ENCODE measurements at places on chromosomes 3 and 15.

DNA sequence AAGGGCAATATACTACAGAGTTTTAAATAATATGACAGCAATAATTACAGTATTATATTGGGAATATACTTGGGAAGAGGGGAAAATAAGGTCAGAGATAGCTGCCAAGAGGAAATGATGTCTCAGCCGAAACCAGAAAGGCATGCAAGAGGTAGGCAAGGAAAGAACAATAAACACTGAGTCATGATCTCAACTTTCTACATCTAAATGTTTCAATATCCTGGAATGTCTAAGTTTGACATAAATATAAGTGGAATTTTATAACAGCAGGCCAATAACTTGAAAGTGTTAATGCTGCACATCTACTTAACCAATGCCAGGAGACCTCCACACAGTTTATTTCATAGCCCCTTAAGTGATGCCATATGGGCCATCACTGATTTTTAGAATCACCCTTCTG is 99.8 kb upstream of the CPNE4 start:
- no peak for DNase-seq

DNA sequence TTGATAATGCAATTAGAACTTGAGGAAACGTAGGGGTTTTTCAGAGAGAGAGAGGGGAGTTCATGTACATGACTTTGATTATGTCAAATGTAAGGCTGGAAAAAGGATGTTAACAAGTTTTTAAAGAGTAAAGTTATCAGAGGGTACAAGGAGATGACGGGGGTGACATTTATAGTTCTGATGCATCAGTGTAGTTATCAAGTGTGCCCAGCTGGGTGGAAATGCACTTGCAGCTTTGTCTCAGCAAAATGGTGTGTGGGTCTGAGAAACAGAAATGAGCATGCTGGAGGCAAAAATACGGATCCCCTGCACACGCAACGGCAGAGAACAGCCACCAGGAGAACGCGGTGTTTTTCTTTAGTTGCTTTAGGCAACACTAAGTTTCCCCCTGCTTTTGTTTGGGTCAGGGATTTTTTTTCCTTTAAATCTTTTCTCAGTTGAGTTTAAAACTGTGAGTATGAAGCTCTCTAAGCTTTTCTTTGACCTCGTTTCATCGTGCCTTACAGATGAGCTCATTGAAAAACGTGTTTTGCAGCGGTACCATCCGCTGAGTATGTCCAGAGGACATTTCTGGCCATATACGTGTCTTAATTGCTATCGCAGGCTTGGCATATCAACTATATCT is 205.4 kb downstream of the PDZRN3 start:
- DNase-seq: no peak

DNA sequence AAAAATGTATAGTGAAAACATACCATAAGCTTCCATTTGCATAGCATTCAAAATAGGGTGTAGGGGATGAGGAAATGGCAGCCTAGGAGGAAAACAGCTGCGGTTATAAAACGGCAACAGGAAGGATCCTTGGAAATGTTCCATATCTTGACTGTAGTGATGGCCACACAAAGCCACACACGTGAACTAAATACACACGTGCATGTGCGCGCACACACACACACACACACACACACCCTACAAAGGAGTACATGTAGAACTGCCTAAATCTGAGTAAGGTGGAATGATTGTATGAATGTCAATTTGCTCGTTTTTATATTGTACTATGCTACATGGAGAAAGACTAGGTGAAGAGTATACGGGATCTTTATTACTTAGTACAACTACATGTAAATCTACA is 3.9 kb upstream of the IREB2 start:
- DNase-seq: no peak

- peak; percentile 48 for DNase-seq
These were observed 4.3 kb upstream of the FNDC3B start for GRCh38 chr3:172034786-172035685.
